Fibroblast of lung (primary cell): ENCODE measurements at places on chromosomes 11 and 22. TPM values are rescaled to one million over a fixed set of nuclear protein-coding genes. Genes with fewer than 3 reads are reported as not detected.
A peak's percentile ranks its signal among the peaks of the same experiment; 100 is the strongest.

DNA sequence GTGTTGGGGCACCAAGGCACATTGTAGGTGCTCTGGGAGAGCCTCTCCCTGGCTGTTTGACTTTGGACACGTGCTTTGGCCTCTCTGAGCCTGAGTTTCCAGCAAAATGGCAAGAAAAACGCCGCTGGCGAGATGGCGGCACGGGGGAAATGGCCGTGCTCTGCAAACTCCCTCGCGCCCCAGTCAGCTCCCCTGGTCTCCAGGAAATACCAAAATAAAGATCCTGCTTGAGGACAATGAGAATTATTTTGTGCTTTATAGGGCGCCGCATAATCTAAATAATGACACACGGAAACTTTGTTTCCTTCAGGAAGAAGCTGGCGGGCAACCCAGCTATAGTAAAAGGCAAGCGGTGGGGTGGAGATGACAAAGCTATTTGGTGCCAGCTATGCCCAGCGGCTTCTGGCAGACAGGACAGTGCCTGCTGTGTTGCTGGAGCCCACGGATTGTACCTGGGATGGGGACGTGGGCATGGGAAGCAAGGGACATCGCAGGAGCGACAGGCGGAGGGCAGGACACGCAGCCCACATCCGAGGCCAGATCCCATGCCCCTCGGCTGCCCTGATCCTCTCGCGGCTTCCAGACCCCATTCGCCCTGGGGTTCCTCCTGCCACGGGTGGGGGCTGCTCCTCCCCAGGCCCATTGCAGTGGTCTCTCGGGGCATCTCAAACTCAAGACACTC lies 26.3 kb upstream of the RFPL3 start:
- no peak for DNase-seq
- no peaks in the 10 kb centered on the region for H3K4me1 ChIP-seq
- H3K27me3 ChIP-seq: no peaks in the 10 kb centered on the region
- H3K4me3 ChIP-seq: no peak overlapping the region

GRCh38 chr22:23704829-23705228 lies 14.0 kb downstream of the RGL4 start:
- DNase-seq: no peak
- H3K36me3 ChIP-seq: peaks cover 3% of the 10 kb centered on the region
- no peak overlapping the region for H3K4me3 ChIP-seq

DNA sequence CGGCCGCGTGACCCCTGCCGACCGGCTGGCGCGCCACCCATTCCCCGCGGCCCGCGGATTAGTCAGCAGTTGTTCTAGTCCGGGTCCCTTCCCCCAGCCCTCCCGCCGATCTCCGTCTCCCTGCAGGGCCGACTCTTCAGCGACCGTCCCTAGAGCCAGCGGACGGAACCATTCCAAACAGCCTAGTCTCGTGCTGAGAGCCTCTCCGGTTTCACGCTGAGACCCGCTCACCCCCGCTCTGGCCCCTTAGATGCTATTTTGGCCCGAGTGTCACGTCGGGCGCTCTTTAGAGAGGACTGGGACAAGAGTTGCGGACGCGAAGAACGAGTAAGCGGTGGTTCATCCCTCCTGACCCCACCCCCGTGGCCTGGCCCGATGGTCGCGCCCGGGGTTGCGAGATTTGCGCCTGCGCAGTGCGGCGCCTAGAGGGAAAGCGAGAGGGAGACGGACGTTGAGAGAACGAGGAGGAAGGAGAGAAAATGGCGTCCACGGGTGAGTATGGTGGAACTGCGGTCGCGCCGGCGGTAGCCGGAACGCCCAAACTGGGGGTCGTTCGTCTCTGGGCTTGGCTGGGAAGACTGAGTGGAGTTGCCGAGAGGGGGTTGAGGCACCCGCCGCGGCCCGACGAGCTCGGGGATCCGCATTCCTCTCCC lies at the start of the genes EWSR1 and RHBDD3:
Gene EWSR1, plus strand, starts transcription at position 411 of the 653 bp plus-strand sequence. Its CDS starts 69 bp downstream, at position 480.
Gene RHBDD3, minus strand, starts transcription at position 124 of the 653 bp plus-strand sequence. CDS start 2,355 bp downstream, outside the sequence.
- peak within 1 kb of the TSS; percentile 82 for H3K4me3 ChIP-seq
- DNase-seq: peak; percentile 98
- H3K36me3 ChIP-seq: peaks cover 13% of the 10 kb centered on the region
- no peaks in the 10 kb centered on the region for H3K27me3 ChIP-seq
- peak within 1 kb of the TSS; percentile 100 for H3K27ac ChIP-seq

DNA sequence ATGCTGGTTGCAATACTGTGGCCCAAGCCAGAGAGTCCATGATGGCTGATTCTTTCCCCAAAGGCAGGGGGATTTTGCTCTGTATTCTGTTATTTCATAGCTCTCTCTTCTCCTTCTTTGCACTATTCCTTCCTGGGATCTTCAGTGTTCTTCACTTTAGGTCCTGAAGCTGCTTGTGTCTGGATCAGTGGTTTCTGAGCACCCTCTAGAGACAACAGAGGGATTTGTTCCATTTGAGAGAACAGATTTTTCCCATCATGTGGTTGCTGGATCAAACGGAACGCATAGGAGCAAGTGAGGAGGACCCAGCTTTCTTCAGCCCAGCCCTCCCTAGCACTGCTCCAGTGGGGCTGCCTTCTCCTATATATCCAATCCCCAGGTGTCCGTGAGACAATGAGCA lies 68.7 kb upstream of the SYN3 start:
- H3K27ac ChIP-seq: no peak overlapping the region
- no peaks in the 10 kb centered on the region for H3K27me3 ChIP-seq
- no peak overlapping the region for H3K4me3 ChIP-seq
- H3K4me1 ChIP-seq: no peaks in the 10 kb centered on the region
- H3K36me3 ChIP-seq: no peaks in the 10 kb centered on the region
- DNase-seq: no peak

GRCh38 chr11:44727114-44727372 lies 281 bp downstream of the TSPAN18 start:
- H3K4me1 ChIP-seq: no peaks in the 10 kb centered on the region
- no peak overlapping the region for H3K27ac ChIP-seq
- no peak overlapping the region for H3K4me3 ChIP-seq
- no peaks in the 10 kb centered on the region for H3K36me3 ChIP-seq

Gene C11orf21
- total RNA-seq: under 0.01 TPM in 1 of 2 replicates, not detected in the other

Gene CAPN5
- 12.3 and 17.5 TPM in 2 replicates for total RNA-seq
